ENCODE measurements at places on chromosomes 4 and X. TPM values are rescaled to one million over a fixed set of nuclear protein-coding genes. Genes with fewer than 3 reads are reported as not detected.

DNA sequence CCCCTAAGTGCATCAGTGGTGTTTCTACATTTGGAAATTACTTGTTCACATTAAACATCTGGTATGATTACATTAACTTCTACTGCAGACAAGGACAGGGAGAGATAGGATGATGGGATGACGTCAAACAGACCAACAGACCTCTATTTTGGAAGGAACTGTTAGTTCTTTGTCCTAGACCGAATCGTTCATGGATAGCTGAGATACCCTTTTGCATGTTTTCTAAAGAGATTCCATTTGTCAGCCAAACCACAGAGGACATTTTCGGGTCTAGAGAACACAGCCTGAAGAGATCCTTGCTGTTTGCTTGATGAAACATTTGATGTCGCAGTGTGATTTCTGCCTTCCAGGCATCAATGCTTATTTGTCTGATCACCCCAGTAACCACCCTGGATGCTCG lies 27.7 kb downstream of the CHST7 start:
- DNase-seq, result no peak

- no peak for DNase-seq
These were observed 183.5 kb downstream of the PCDH7 start for GRCh38 chr4:30903502-30904214.

Gene CENPVL3
- 1.3 TPM for polyA plus RNA-seq

Gene TRPC5OS
- 0.06 TPM for polyA plus RNA-seq

Gene RTL5
- 24.6 TPM for polyA plus RNA-seq
